ENCODE measurements at places on chromosomes 4 and X. TPM values are rescaled to one million over a fixed set of nuclear protein-coding genes. Genes with fewer than 3 reads are reported as not detected.

DNA sequence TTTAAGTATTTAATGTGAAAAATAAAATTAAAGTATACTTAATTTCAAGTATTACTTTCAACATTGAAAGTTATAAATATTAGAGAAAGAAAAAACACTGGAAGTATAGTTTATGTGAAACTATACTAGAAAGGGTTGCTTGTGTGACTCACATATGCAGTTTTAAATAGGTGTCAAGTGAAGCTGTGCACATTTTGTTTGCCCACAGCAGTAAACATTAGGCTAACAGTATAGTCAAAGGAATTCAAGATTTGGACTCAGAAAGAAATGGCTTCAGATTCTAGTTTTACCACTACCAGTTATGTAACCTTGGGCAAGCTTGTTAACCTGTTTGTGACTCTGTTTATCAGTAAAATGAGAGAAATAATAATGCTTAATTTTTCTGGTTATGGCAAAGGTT, 148.2 kb downstream of the FAM47B start:
- H3K4me3 ChIP-seq: no peak overlapping the region
- no peaks in the 10 kb centered on the region for H3K4me1 ChIP-seq
- no peaks in the 10 kb centered on the region for H3K27me3 ChIP-seq
- H3K36me3 ChIP-seq: no peaks in the 10 kb centered on the region
- H3K27ac ChIP-seq: no peak overlapping the region
- DNase-seq: no peak

DNA sequence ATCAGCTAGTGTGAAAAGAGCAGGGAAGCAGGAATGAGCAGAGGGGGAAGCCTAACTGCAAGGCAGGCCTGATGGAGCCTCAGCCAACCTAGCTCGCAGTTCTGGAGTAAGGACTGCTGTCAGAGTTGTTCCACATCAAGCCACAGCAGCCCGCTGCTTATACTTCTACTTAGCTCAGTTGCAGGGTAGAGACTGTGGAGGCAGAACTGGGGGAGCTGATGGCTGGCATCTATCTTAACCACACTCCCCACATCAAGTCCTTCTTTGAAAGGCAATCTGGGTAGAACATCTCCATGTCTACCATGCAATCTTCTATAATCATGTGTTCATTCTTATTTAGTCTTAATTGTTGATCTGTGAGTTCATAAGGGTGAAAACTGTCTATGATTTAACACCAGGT, 46.1 kb downstream of the DDX60 start:
- DNase-seq: no peak
- H3K4me3 ChIP-seq: no peak overlapping the region
- H3K36me3 ChIP-seq: no peaks in the 10 kb centered on the region
- H3K27me3 ChIP-seq: no peaks in the 10 kb centered on the region
- H3K27ac ChIP-seq: no peak overlapping the region
- no peaks in the 10 kb centered on the region for H3K4me1 ChIP-seq

Gene C4orf50
- total RNA-seq: not detected

Gene ZNF185
- total RNA-seq: 77.0 TPM

DNA sequence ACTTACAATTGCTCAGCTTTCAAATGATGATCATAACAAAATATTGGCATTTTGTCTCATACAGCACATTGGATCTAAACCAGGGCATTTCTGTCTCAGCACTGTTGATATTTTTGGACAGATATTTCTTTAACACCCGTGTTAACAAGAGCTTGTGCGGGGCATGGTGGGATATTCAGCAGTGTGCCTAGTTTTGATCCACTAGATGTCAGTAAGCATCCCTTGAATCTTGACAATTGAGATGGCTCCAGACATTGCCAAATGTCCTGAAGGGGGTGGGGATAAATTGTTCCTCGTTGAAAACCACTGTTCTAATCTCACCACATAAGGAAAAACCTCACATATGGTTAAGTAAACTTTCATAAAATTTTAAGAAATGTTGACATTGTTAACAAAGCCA, 806.3 kb downstream of the STIM2 start:
- no peaks in the 10 kb centered on the region for H3K4me1 ChIP-seq
- DNase-seq: peak; percentile 39
- H3K4me3 ChIP-seq: no peak overlapping the region
- no peaks in the 10 kb centered on the region for H3K27me3 ChIP-seq

- H3K27me3 ChIP-seq: no peaks in the 10 kb centered on the region
- no peaks in the 10 kb centered on the region for H3K36me3 ChIP-seq
- no peak overlapping the region for H3K27ac ChIP-seq
- H3K4me1 ChIP-seq: no peaks in the 10 kb centered on the region
- no peak for DNase-seq
These were observed 50.6 kb upstream of the RAPGEF2 start for GRCh38 chr4:159052315-159052714.

DNA sequence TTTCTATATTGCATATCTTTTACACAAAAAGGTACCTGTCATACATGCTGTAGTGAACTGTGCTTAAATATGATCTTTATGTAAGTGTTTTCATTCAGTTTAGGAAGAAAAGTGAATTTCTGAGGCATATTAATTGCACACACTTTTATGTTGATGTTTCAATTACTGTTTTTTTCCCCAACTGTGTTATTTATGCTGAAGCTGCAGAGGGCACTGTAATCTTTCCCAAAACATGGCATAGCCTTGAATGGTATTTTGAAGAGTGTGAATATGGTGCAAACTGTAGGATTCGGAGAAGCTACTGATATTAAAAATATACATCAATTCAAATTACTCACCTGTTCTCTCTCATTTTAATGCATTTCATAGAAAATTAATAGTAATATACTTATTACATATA, 6.0 kb upstream of the CENPE start:
- DNase-seq: peak; percentile 40
- H3K36me3 ChIP-seq: no peaks in the 10 kb centered on the region
- H3K4me3 ChIP-seq: no peak overlapping the region

DNA sequence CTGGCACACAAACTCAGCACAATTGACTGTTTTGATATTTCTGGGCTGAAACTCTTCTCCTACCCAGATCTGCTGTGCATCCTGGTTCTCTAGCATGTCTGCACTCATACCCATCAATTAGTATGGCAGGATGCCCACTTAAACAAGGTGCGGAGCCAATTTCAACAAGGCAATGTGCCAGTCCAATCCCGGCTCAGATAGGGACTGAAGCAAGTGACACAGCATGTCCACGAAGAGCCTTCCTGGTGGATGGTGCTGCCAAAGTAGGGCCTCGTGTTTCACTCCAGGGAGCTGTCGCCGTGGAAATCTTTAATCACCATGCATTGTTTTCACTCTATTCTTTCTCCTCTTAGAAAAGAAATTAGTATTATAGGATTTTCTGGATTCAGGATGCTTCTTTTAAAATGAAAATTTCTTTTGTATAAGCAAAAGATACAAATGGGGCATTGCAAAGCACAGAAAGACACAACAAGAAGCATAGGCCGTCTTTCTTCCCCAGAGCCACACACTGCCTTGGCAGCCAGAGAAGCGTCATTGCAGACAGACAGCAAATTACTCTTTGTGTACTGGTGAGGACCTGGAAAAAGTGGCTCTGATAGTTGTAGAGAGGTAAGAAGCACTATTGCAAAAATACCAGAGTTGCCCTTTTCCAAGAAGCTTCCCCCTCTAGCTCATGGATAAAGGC, 40.6 kb upstream of the LSM6 start:
- H3K27ac ChIP-seq: no peak overlapping the region
- no peaks in the 10 kb centered on the region for H3K4me1 ChIP-seq
- H3K4me3 ChIP-seq: no peak overlapping the region
- DNase-seq: no peak

Gene VCX
- not detected for total RNA-seq

Gene ASB9
- total RNA-seq: 31.5 TPM

Measured in PC-3 (cell line).